Activated CD4-positive, CD25-positive, alpha-beta regulatory T cell (primary cell): ENCODE measurements at places on chromosomes 7 and 10.

DNA sequence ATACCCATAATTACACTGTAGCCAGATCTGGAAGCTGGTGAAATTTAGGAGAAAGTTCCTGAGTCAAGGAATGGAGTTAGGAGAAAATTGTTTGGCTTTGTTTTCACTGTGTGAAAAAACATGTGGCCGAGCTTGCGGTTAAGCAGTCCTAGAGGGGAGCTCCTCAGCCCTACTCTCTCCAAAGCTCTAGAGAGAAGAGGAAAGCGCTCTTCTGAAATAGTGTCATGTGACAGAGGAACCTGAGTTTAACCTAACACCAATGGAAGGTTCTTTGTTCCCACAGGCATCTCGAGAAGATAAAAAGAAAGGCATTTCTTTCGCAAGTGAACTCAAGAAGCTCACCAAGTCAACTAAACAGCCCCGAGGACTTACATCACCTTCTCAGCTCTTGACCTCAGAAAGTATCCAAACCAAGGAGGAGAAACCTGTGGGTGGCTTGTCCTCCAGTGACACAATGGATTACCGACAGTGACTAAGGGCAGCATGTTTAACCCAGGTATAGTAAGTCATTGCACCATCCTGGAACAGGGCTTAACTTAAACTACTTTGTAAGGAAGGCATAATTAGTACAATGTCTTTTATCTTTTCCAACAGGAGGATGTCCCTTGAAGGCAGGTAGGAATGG, 38.0 kb downstream of the NOC3L start:
- no peak for DNase-seq

DNA sequence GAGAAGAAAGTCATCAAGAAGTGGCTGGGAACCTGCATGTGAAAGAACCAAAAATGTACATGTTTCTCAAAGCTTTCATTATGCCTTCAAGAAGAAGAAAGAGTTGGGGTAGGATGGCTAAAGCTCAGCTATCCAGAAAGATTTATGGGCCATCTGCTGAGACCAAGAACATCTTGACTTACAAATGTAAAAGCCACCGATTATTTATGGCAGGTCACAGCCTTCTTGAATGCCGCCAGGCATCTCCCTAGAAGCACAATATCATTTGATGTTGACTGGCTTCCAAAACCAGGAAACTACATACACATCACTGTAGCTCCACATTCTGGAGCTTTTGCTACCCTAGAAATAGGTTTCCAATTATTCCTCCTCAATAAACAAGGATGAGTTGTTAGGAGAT, 254.2 kb upstream of the AOAH start:
- no peak for DNase-seq

GRCh38 chr7:100485471-100485876, 1.7 kb downstream of the NYAP1 start:
- no peak for DNase-seq

GRCh38 chr7:40659231-40659630, 524.4 kb downstream of the SUGCT start:
- DNase-seq, result no peak

- no peak for DNase-seq
These were observed 4.9 kb upstream of the ELN start for GRCh38 chr7:74023092-74023536.
